Esophagus squamous epithelium (tissue), 5 donors: ENCODE measurements at places on chromosomes 2 and 18.

DNA sequence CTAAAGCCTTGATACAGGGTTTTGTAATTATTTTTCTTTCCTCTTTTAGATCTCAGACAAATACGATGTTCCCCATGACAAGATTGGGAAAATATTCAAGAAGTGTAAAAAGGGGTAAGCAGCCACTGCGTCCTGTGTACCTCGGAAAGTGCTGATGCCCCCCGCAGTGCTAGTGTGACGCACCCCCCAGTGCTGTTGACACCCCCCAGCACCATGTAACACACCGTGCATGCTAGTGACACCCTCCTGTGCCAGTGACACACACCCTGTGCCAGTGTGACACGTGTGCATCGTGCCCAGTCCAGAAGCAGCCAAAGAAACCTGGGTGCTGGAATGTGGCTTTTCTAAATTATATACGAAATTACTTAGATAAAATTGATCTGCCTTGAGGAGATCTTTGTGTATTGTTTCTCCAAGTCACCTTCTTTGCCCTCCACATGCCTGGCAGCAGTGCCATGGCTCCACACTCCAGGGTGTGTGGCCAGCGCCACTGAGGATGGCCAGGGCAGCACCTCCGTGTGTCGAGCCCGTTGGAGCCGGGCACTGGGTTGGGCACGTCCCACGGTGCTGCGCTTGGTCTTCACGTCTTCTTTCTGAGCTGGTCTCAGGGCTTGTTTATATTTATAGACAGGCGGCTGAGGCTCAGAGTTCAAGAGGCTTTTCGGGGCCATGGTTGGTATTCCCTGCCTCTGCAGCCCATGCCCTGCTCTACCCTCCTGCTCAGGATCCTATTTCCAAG is 44.3 kb upstream of the KLF11 start:
- DNase-seq, result no peak

- no peak for DNase-seq
These were observed 392.4 kb downstream of the TXNL1 start for GRCh38 chr18:56245866-56246580.

GRCh38 chr2:133054297-133054696 is 384.3 kb upstream of the LYPD1 start:
- DNase-seq, result no peak

DNA sequence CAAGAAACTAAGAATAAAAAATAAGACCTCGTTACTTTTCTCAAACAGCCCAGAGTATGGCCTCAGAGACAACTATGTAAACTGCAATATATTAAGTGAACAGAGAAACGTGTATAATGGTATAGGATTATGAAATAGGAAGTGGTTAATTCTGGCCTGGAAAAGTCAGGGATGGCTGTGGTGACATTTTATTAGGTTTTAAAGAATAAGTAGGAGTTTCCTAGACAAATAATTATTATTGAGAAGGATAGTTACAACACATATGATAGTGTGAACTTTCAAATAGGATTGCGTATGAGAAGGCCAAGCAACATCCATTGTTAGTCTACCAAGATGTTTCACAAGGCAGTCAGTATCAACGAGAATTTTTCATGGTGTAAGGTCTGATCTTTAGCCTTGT is 244.1 kb downstream of the LPIN1 start:
- DNase-seq, result no peak

- DNase-seq, result no peak
These were observed 113.1 kb downstream of the MREG start for GRCh38 chr2:215900203-215900611.

- no peak for DNase-seq
These were observed 353 bp upstream of the SULT1C4 start for GRCh38 chr2:108377401-108377800.

DNA sequence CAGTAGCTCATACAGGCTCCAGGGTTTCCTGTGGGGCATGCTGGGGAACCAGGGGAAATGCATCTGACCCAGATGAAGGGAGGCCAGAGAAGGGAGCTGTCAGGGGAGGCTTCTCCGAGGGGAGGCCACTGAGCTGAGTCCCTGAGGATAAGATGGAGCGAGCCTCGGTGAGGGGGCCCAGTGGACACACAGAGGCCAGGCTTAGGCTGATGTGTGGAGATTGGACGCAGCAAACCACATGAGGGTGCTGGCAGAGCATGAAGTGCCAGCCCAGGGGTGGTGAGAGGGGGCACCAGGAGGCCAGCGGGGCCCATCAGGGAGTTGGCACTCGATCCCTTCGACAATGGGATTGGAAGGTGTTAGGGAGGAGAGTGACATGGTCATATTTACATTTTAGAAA is 235.0 kb downstream of the KLHL29 start:
- DNase-seq, result no peak

DNA sequence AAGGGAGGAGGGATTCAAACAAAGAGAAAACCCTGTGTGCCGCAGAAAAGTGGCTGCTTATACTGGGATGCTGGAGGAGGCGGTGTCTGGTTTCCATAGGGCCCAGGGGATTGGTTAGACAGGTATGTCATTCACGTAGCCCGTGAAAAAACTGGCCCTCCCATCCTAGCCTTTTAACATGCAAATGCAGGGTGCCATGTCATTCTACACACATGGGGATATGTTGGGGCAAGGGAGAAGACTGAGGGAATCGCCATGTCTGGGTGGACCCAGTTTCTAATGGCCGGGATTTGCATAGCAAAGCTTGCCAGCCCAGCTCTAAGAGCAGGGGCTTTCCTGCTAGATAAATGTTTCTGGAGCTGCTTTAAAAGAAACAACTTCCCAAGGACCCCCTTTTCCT is 8.2 kb upstream of the RNU2-63P start:
- no peak for DNase-seq

DNA sequence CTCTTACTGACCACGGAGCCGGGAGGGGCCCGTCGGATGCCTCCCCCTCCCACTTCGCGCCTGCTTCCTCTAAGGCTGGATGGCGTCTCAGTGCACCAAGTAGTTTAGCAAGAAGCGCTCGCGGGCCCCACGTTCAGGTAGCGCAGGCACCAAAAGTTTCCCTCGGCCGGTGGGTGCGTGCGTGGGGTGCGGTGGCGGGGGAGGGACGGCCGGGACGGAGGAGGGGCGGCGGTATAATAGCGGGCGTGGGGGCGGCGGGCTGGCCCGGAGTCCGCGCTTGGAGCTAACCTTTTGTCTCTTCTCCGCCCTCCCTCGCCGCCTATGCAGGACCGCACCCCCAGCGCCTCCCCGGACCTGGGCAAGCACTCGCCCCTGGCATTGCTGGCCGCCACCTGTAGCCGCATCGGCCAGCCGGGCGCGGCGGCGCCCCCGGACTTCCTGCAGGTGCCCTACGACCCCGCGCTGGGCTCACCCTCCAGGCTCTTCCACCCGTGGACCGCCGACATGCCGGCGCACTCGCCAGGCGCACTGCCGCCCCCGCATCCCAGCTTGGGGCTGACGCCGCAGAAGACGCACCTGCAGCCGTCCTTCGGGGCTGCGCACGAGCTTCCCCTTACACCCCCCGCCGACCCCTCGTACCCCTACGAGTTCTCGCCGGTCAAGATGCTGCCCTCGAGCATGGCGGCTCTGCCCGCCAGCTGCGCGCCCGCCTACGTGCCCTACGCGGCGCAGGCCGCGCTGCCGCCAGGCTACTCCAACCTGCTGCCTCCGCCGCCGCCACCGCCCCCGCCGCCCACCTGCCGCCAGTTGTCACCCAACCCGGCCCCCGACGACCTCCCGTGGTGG is 1.0 kb downstream of the SP5 start:
- DNase-seq, result no peak

DNA sequence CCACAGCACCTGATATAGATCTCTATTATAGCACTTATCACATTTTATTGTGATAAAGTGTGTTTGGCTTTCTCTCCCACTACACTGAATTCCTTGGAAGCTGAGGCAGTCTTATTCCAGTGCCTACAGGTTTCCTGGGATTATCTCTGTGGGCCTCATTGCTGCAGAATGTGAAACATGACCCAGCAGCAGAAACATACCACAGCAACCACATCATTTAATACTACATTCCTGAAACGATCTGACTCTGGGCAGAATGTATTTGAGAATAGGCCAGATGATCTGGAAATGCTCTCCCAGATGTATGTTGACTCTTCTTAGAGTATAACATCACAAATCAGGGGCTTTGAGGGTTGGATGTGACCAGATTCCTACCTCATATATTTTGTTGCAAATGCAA is 323.5 kb upstream of the TANK start:
- no peak for DNase-seq

DNA sequence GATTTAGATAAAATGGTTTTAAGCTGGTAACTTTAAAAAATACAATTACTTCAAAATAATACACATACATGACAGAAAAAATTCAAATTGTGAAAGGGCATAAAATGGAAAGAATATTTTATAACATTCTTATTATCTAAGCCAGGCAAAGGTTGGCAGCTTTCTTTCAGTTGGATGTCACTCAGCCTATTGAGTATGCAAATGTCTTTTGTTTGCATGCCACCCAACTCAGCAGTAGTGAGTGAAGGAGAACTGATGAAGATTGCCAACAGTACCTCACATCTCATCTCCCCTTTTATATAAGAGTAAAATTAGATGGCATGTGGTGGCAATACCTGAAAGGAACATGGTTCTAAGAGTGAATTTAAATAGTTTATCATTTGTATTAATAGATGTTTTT is 24.8 kb downstream of the BMPR2 start:
- no peak for DNase-seq

GRCh38 chr2:186303091-186303490 is 183.0 kb upstream of the ZC3H15 start:
- no peak for DNase-seq

GRCh38 chr2:60596411-60596810 is 43.0 kb upstream of the BCL11A start:
- DNase-seq, result no peak

DNA sequence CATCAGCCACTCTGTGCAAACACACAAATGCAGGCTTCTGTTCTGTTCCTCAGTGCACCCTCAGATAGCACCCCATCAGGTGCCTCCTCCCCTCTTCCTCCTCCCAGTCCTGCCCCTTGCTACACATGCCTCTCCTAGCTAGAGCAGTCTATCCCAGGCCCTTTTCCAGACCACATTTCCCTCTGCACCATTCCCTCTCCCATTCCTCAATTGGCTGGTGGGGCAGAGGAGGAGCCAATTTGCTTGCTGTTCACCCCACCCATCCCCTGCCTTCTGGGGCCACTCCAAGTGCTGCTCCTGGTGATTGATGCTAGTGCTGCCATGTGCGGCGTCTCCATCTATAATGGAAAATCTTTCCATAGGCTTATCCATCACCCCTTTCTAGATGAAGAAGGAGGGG is 5.4 kb downstream of the CFAP65 start:
- DNase-seq, result no peak

GRCh38 chr2:237533668-237534161 is 32.7 kb upstream of the PRLH start:
- no peak for DNase-seq

- DNase-seq, result no peak
These were observed 62.8 kb upstream of the DTNA start for GRCh38 chr18:34647251-34647650.
